Activated CD8-positive, alpha-beta memory T cell treated with anti-CD3 and anti-CD28 coated beads for 4 hours (primary cell): ENCODE measurements at places on chromosomes 1 and 21.

- DNase-seq: no peak
Observed at GRCh38 chr1:167460836-167461235, 57.5 kb downstream of the CD247 start.

GRCh38 chr1:173438675-173439074 is 38.5 kb upstream of the PRDX6 start:
- DNase-seq: no peak

GRCh38 chr1:36099681-36100341 is 11.1 kb downstream of the ADPRS start:
- peak; percentile 43 for DNase-seq

DNA sequence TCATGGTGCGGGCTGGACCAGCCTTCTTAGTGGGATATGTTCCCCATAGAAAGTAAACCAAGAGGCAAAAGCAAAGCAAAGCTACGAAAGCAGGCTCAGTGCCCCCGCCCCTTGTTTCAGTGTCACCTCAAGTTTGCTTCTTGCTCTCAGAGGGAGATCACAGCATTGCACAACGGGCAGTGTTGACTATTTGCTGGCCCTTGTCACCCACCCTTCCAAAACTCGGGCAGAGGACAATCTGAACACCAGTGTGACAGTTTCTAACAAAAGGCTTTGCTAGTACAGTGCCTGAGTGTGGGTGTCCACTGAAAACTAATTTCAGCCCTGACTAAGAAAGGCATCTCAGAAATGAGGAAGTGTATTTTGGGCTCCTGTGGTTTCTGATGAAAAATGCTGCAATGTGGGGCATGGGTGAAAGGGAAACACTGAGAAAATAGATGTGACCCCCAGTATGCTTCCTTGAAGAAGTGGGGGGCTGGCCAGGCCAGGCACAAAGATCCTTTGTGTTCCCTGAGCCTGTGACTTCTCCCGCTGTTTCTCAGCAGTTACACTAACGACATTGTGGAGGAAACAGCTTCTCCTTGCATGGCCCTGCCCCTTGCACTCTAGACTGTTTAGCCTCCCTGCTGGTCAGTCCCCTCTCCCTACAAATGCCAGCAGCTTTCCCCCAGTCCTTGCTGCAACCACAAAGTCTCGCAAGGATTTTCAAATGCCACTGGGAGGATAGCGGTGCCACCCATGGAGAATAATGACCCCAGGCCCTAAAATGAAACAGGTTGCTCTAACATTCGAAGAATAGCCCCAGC is 33.3 kb upstream of the KCNE1 start:
- DNase-seq: no peak

- no peak for DNase-seq
Observed at GRCh38 chr1:110123224-110123623, 11.0 kb downstream of the UBL4B start.

- DNase-seq: no peak
Observed at GRCh38 chr1:96674915-96675314, 46.7 kb upstream of the PTBP2 start.

DNA sequence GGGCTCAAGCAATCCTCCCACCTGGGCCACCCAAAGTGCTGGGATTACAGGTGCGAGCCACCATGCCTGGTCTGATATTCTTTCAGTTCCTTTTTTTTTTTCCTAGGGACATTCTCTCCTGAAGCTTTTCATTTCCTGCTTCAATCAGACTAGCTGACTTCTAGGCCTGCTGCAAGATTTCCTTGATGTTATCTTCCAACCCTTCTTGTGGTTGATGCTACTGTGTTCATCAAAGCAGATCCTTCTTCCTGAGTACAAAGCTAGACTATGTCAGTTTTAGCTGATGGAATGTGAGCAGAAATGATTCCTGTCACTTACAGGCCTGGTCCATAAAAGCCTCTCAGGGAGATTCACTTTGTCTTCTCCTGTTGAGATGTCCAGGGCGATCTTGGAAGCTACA is 146.4 kb downstream of the CDC7 start:
- DNase-seq: no peak

DNA sequence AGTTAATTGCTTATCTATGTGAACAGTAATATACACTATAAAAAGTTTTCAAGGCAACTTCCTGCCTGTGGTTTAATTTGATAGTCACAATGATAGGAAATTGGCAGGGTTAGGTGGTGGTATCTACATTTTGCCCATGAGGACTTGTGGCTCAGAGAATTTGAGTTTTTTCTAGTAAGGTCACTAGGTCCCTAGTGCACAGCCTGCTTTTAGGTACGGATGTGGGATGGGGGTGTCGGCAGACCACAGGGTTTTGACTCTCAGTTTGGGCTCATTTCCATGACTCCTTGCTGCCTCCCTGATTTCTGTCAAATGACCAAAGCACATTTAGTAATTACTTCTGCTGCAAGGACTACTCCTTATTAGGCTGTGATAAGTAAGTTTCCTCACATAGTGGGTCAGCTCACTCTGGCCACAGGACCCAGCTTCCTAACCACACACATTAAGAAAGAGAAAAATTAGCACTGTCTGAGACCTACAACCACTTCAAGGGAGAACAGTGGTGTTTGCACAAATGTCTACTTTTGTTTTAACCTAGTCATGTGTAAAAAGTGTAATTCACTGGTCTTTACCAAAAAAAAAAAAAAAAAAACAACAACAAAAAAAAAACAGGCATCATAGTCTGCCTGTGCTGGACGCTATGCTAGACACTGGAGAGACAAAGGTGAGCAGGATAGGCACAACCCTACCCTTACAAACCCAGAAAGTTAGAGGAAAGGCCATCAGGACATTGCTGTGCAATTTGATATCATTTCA is 43.7 kb downstream of the MRPL39 start:
- no peak for DNase-seq

DNA sequence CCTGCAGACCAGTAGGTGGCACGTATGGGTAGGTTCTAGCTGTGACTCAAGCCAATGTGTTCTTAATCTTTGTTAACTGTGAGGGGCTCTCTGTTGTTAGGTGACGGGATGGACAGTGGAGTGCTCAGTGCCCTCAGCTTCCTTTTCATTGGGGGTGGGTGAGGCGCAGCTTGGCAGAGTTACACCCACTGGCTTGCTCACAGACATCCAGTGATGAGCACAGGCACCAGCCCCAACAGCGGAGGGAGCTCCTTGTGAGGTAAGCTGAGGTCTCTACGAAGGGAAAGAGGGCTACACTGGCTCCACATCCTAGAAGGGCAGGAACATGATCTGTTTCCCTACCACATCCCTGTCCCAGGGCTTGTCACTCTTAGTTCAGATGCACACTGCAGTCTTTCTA is 871.3 kb downstream of the LRRIQ3 start:
- DNase-seq: no peak

- no peak for DNase-seq
Observed at GRCh38 chr1:183734543-183735036, 70.3 kb upstream of the RGL1 start.

DNA sequence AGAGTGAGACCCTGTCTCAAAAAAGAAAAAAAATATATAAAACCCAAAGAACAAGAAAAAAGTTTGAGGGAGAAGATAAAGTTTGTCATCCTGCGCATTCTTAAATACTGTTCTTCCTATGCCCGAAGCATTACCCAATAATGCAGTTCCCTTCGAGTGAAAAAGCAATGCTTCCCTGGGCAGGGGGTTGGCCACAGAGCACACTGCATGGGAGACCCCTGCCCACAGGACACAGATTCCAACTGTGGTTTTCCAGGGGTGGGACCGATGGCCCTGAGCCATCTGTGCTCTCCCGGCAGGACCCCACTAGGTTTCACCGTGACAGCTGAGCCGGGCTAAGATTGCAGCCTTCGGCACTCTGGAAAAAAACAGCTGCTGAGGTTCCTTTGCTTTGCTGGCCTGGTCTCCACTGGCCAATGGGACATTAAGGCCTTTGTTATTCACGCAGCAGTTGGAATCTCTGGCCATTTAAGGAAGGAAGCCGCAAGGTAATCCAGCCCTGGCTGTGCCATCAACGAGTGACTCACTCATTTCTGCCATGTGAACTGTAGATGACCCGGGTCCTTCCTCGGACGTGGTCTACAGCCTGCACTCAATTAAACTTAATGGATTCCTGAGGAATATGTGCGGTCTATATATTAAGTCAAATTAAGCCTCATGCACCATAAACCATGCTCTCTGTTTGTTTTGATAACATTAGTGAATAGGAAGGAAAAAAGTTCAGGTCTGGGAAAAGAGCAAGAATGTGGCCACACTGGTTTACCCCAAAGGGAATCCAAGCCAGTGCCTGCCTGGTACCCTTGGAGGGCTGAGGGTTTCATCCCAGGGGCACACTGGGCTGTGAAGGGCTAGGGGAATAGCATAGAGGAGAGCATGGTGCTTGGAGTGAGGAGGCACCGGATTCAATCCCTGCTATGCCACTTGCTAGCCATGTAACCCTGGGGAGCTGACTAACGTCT is 163.2 kb downstream of the ZBTB18 start:
- no peak for DNase-seq

GRCh38 chr21:34116569-34116968 is 43.2 kb downstream of the MRPS6 start:
- DNase-seq: no peak

DNA sequence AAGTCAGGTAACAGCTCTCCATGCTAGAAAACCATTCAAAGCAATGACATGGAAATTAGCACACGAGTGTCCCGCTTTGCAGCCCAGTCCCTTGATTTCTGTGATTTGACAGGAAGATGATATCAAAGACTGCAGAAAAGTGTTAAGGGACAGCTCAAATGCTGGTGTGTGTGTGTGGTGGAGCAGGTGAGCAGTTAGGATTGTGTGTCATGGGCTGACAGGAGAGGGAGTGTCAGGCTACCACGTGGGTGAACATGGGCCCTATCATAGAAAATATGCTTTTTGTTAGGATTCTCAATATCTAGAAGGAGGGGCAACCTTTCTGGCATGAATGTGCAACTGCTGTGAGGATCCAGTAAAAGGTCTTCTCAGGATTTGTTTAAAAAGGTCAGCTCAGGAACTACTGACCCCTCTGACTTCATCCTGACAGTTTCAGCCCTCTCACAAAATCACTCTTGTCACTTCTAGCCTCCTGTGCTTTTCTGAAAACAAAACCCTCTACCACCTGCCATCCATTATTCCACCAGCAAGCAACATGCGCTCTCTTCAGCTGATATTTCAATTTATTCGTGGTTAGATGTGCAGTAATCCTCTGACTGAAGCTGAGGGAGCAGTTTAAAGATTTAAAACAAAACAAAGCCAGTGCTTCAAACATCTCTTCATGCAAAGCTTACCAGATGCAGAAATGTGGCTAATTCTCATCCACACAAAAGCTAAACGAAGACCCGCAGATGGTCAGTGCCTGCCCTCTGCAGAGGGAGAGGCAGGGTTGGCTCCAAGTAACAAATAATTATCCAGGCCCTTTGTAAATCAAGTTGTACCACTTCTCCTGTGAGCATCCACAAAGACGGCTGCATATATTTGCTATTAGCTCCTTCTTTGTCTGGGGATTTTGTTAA is 397.9 kb downstream of the PTBP2 start:
- DNase-seq: no peak

- no peak for DNase-seq
Observed at GRCh38 chr1:31657972-31658510, 13.4 kb upstream of the PEF1 start.

GRCh38 chr1:207866471-207867135 is 44.3 kb downstream of the CD34 start:
- DNase-seq: no peak

DNA sequence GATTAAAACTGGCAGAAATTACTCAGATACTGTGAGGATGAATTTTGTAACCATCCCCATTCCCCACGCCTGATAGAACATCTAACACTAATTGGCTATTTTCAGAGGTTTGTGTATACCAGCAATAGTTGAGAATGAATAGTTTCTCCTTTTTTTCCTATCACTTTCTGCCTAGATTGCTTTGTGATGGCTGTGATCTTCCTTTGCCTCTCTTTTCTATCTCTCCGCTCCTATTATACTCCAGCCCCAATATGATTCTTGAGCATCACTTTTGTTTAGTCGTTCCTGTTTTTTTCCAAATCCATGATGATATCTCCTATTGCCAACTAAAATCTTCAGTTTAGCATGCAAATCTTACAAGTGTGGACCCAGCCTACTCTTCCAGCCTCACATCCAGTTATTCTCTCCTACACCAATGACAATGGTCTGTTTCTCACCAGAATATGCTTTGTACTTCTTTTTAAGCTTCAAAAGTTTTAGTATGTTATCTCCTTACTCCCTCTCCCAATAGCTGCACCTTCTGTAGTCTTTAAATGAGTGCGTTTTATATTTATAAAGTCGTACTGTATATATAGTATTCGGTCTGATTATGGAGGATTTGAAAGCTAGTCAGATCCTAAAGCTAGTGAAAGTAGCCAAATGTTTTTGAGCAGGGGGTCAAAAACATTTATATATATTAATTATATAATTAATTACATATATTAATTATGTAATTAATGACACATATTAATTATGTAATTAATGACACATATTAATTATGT is 25.2 kb downstream of the MAGI3 start:
- DNase-seq: no peak

GRCh38 chr1:3539707-3540425 is 71.4 kb downstream of the MEGF6 start:
- DNase-seq: no peak

DNA sequence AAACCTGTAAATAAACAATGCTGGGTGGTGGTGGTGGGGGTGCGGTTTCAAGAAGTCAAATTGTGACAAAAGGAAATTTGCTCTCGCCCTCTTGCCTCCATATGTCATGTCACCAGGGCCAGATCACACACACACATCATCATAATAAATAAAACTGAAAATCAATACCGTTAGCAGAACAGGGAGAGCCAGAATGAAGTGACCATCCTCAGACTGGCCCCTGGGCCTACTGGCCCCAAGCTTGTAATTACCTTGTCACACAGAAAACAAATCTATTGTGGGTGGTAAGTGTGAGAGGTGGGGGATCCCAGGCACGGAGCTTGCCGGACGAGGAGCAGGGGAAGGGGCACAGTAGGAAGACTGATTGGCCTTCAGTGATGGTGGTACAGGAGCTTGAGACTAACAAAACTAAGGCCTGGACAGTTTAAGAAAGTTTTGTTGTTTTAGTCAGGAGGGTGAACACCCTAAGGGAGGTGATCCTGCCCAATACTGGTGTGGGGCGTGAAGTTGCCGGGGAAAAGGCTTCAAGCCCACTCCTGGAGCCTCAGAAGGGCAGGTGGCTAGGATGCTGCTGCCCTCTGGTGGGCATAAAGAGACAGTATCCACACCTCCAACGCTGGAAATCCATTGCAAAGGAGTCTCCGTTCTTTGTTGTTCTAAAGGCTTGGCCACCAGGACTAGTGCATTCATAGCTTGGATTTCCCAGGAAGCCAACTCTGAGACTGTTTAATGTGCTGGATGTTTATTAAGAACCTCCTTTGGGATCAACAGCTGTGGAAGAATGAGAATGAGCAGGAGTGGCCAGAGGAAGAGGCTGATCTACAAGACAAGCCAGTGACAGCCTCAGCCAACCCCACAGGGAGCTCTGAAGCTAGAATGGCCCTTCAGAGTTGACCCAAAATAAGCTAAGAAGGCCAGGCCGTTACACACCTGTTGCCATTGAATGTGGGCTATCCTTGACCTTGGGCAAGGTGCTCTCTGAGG is 8.1 kb upstream of the C1orf216 start:
- DNase-seq: no peak

- no peak for DNase-seq
Observed at GRCh38 chr1:119981986-119982815, 85.9 kb upstream of the ADAM30 start.
